ENCODE measurements at places on chromosomes 12 and 14.

DNA sequence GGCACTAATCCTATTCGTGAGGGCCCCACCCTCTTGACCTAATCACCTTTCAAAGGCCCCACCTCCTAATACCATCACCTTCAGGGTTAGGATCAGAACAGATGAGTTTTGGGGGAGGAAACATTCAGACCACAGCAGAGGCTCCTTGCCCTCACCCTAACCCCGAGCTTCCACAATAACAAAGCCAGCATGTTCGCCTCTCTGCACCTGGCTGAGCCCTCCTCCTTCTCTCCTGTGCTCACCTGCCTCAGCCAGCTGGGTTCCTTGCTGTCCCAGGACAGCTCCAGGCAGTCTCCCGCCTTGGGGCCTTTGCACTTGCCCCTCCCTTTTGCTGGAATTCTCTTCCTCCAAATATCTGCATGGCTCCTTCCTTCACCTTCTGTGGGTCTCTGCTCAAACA is 9.7 kb upstream of the RAN start:
- no peak for DNase-seq

DNA sequence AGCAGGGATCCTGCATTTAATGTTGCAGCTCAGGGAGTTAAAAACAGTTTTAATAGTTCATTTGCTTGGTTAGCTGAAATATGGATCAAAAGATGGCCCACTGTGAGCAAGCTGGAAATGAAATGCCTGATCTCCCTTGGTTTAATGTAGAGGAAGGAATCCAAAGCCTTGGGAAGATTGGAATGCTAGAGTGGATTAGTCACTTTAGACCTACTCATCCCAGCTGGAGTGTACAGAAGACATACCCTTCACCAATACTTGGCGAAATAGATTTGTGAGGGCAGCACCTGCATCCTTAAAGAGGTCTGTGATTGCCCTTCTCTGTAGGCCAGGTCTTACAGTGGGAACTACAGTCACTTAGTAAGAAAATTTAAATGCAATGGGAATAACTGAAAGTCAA is 58.0 kb upstream of the KRAS start:
- no peak for DNase-seq

GRCh38 chr12:87807086-87807485 is 222.1 kb downstream of the C12orf50 start:
- DNase-seq: no peak

DNA sequence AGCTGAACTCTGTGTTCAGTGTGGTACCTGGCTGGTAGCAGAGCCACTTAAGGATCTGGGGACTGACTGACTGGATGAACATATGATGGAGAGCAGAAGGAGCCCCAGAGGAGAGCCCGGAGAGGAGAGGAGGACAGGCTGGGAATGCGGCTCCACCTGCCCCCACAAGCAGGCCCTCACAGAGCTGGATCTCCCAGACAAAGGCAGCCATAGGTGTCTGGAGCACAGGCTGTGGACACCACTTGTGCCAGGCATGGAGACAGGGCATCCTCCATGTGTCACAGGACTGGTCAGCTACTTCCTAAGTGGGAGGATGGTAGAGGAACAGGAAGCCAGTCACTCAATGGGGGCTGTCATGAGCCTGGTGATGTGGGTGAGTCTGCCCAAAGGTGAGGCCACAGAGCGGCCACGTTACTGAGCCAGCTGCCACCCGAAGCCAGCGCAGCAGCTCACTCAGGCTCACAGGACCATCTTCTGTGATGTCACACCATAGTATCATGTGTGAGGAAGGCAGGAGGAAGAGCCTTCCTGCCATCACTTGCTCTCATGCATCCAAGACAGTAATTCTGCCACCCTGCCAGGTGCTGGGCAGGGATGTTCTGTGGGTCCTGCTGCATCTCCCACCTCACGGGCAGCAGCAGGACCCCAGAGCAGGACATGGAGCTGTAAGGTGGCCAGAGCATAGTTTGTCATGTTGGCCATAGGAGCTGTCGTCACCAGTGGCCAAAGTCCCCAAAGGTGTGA is 72.1 kb downstream of the PRIMA1 start:
- no peak for DNase-seq

- peak; percentile 57 for DNase-seq
These were observed 39.4 kb downstream of the MAP1LC3B2 start for GRCh38 chr12:116598311-116599284.

- no peak for DNase-seq
These were observed 345.4 kb downstream of the MED13L start for GRCh38 chr12:115932066-115932465.

DNA sequence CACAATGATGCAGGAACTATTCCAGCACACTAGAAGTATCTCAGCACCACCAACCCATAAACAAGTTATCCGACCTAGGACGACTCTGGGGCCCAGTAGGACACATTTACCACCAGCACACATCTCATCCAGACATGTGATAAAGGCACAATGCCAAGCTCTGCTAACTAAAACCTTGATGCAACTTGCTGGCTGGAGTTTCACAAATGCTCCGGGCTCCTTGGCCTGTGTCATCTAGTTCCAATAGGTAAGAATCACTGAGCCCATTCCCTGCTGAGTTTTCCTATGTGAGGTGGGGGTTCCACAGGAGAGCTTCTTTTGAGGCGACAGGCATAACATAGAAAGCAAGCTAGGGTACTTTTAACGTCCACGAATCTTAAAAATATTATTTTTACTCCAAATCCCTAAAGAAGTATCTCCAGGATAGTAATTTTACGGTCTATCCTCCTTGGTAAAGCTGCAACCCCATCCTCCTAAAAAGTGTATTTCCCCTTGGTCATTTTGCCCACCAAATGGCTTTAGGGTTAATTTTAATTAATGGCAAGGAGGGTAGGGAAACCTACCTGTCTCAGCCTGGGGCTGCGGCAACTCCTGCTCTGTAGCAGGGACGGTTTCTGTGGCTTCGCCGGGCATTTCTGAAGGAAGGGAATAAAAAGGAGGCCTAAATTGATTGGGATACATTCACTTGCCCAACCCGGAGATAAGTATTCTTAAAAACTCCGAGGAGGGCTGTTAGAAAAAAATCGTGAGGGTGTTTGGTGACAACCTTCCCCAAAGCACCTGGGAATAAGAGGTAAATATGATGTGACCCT is 1.0 kb downstream of the NACA start:
- DNase-seq: peak; percentile 78

- DNase-seq: no peak
These were observed 1.9 kb downstream of the COL2A1 start for GRCh38 chr12:48002414-48002730.

- no peak for DNase-seq
These were observed 8.6 kb downstream of the LGR5 start for GRCh38 chr12:71448150-71448581.

DNA sequence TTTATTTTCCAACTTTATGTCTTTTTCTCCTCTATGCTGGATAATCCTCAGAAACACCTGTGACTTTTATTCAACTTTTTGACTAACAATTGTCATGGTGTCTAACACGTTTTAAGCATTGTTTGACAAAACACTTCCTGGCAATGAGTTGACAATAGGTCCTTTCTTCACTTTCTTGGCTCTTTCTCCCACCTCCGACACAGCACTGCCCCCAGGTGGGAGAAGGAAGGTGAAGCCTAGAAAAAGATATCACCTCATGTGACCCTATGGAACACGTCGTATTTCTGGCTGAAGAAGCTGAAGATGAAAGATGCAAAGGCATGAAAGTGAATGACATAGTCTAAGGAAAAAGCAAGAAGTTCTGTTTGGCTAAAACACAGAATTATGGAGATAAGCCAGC is 430.0 kb downstream of the ETNK1 start:
- peak; percentile 29 for DNase-seq

- no peak for DNase-seq
These were observed 15.4 kb downstream of the TMEM263 start for GRCh38 chr12:106971065-106971464.

DNA sequence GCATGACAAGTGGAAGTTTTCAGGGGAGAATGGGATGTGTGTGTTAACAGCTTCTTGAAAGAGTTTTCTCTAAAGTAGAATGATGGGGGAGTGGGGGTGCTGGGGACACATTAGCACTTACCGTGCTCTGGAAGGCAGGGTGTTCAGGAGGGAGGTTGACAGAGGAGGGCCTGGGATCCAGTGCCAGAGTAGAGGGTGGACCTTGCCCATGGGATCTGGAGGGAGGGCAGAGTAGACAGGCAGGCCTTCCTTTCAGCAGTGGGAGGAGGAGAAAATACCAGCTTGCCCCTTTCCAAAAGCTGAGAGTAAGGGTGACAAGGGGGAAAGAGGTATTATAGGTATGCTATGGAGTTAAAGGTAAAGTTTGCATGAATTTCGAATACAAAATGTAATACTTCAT is 40.1 kb downstream of the TRAF3 start:
- DNase-seq: no peak

- DNase-seq: no peak
These were observed 133.1 kb downstream of the DAAM1 start for GRCh38 chr14:59321626-59321949.

DNA sequence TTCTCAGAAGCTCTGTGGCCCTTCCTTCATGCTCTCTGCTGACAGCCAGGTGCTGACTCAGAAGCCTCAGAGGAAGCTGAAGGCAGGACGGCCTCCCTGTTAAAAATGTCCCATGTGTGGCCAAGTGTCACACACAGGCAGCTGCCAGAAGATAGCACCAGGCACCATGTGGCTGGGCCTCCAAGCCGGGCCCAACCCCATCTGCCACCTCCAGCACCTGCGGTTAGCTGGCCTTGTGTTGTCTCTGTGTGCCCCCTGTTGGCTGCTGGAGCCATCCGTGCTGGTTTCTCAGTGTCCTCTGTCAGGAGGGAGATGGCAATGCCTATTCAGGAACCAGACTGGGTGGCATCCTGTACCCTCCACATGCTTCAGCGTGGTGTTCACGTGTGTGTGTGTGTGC is 63.2 kb downstream of the TSPAN11 start:
- peak; percentile 81 for DNase-seq

DNA sequence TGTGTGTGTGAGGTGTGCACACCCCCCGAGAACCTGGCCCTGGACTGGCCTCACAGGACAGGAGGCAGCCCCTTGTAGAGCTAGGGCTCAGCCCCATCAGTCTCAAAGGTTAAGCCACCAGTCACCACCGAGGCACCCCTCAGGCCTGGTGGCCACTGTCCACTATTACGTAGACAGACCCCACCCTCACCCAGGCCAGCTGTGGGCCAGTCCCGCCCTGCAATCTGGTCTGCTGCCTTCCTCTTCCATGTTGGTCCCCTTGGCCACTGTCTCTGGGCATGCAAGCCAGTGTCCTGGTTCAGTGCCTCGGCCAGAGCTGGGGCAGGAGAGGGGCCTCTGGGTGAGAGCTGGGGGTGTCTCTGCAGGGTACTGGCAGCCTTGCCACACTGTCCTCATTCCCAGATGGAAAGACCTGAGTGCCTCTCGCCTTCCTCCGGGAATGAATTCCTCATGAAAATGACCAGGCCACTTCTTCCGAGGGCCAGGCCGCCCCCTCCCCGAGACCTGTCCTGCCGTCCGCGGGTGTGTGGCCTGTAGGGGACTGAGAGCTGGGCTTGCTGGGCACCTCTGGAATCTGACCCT is 897 bp upstream of the TEX22 start:
- no peak for DNase-seq

DNA sequence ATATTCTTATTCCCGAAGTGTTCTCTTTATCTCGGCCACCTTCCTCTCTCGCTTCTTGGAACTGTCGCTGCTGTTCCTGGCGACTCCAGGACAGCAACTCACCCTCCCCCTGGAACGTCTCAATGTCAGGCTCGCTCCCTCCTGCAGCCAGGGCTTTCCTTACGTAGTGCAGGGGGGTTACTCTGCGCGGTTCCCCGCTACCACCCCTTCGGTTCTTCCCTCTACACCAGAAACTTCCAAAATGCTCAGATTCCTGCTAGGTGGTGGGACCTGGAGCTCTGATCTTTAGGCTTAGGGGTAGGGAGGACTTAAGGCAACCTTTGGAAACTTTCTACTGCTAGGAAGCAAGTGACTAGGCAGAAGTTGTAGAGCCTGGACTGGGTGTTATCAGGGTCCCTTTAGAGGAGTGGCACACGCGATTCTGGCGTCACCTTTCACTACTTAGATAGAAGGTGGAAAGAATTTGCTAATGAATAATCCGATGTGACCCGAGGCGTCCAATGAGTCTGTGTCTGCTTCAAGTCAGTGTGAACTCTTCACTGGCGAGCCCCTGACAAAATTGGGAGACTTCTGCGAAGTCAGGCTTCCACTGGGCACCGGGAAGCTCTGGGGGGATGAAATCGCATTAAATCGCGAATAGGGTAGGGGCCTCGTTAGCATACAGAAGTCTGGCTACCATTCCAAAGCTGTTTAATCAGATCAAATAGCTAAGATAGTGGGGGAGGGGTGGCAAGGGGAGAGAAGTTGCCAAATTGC is 900 bp upstream of the DPF3 start:
- DNase-seq: peak; percentile 25

GRCh38 chr14:105118646-105119407 is 49.7 kb downstream of the JAG2 start:
- peak; percentile 20 for DNase-seq

DNA sequence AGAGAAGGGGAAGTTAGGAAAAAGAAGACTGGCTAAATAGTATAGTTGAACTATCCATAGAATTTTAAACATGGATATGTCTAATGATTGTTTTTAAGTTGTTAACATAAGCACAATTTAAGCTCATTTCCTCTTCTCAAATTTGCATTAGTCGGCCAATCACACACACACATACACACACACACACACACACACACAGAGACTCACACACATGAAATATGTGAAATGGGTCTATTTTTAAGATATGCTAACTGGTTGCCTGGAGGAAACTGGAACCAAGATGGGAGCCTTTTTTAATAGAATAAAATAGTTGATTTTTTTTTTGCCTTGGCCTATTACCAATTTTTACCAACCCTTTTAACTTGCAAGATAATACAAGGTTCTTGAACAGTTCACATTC is 24.0 kb upstream of the STYK1 start:
- DNase-seq: no peak
